Effector CD8-positive, alpha-beta T cell (primary cell): ENCODE measurements at places on chromosomes 7 and 10.

GRCh38 chr10:119478111-119478802, 64.3 kb downstream of the RGS10 start:
- no peak for DNase-seq

- no peak for DNase-seq
These were observed 6.0 kb downstream of the GAD2 start for GRCh38 chr10:26222563-26222962.

- no peak for DNase-seq
These were observed 154.0 kb upstream of the KLF14 start for GRCh38 chr7:130887957-130888371.

- DNase-seq: no peak
These were observed 638.5 kb downstream of the CCSER2 start for GRCh38 chr10:84966708-84967441.

GRCh38 chr10:76640806-76641205, 996.8 kb downstream of the KCNMA1 start:
- no peak for DNase-seq

DNA sequence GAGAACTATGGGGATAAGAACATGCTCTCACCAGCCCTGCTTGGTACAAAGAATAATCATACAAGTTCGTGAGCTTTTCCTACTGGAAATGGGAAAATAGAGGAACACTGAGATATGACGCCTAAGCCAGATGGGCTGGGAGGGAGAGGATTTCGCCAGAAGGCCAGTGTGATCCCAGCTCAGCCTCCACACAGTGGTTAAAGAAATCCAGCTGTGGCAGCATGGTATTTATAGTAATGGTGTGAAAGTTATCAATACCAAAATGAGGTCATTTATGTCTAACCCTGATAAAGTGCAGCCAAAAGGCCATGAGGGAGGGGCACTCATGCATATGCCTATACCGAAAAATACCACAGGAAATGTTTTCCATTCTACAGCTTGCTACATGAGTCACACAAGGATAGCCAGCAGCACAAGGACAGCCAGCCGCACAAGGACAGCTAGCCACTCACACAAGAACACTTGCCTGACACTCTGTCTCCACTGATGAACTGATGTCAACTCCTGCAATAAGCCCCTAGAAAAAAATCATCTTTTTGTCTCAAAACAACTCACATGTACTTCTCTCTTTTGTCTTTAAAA, 49.4 kb downstream of the FRMPD2 start:
- DNase-seq: no peak
